Stimulated activated CD8-positive, alpha-beta memory T cell treated with anti-CD3 and anti-CD28 coated beads, Interleukin-2, amount 100 ng/mL, for 1 hour (primary cell): ENCODE measurements at places on chromosomes 5 and 9.

- DNase-seq = no peak
These were observed 125.6 kb downstream of the RXRA start for GRCh38 chr9:134451700-134452458.

DNA sequence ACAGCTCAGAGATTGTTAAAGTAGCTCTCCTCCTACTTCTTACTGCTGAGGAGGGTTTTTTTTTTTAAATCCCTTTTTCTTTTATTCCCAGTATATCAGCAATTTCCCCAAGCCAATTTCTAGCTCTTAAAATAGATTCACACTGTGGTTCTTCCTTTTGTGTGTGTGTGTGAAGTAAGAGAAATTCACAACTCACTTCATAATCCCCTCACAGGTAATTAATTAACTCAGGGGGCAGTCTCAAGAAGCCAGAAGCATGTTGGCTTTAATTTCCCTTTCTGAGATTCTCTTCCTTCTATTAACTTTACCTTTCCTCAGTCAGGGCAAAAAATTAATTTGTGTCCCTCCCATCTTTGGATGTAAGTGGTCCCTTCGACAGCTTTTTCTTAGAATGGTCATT is 71.0 kb upstream of the HMHB1 start:
- DNase-seq = no peak

GRCh38 chr5:176794509-176794908 is 15.8 kb upstream of the UNC5A start:
- no peak for DNase-seq

- DNase-seq = no peak
These were observed 132.0 kb downstream of the PIK3R1 start for GRCh38 chr5:68347536-68347935.

GRCh38 chr9:83219924-83220438 is 157.0 kb upstream of the RASEF start:
- DNase-seq = no peak

GRCh38 chr5:35185518-35185917 is 44.8 kb downstream of the PRLR start:
- no peak for DNase-seq

DNA sequence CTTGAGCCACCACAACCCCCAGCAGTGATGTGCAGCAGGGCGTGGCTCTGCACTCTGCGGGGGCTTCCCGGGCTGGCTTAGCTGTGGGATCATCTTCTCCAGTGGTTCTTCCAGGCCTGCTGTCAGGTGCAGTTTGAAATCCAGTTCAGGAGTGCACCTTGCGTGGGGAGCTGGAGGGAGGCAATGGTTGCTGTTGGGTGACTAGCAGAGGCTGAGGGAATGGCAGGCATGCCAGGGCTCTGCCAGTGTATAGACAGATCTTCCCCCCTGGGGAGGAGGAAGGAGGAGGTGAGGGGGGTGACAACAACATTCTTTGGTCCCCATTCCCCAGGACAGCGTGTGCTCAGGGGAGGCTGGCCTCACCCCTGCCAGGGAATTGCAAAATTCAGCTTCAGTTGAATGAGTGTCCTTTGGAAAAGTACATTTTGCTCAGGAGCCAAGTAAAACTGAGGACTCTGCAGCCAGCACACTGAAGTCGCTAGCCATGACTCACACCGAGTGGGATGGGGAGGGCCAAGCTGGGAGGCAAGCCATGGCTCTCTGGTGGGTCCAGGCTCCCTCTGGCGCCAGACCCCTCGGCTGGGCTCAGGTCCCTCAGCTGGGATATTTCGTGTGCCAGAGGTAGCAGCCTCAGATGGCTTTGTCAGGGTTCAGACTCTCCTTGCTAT is 35.0 kb downstream of the ERGIC1 start:
- no peak for DNase-seq

- no peak for DNase-seq
These were observed 19.3 kb upstream of the SMIM32 start for GRCh38 chr5:136212252-136212721.

DNA sequence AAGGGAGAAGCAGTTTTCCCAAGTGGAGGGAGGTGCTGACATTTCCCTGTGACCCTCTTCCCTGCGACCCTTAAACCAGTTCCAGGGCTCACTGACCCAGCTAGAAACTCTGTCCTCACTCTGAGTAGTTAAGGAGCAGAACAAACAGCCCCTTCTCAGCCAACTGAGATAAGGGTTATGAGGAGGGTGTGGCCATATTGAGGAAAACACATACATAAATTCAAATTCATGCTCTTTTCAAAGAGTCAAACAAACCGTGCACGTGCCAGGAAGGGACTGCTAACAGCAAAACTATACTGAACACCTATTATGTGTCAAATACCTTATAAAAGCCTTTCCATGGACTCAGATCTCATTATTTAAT is 4.9 kb upstream of the AKNA start:
- no peak for DNase-seq

DNA sequence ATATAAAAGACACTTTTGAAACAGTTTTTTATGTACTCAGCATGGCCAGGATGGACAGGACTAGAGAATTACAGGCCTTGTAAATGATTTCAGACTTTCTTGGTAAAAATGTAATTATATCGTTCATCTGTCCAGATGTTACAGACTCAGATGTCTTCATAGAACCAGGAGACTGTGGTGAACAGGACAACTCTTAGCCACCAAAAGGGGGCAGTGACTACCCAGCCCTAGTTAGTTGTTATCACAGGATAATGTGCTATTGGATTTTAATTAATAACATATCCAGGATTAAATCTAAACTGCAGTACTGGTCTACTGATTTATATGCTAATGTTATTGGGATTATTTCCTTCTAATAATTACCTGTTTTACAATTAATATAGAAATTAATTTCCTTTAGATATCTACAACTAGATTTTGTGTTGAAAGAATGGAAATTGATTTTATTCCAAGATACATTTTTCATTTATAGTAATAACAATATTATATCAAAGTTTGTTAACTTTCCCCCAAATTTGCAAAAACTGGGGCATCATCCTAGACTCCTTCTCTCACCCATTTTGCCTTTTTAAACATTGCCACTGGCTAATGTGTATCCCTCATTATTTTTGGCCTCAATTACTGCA is 99.4 kb downstream of the MTREX start:
- DNase-seq = no peak
